ENCODE measurements at places on chromosomes 3 and 15.

DNA sequence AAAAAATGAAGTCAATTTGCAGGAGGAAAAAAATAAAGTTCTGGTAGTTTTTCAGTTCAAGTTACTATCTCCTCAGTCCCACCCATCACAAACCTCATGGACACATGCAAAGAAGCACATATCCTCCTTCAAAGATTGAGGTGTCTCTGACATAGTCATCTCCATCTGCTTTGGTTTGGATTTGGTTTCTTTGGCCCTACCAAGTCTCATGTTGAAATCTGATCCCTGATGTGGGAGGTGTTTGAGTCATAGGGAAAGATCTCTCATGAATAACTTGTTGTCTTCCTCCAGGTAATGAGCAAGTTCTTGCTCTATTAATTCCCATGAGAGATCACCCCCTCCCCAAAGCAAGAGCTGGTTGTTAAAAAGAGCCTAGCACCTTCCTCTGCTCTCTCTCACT, 446.8 kb downstream of the IGSF11 start:
- no peak for DNase-seq
- H3K27me3 ChIP-seq: no peaks in the 10 kb centered on the region
- no peaks in the 10 kb centered on the region for H3K36me3 ChIP-seq

GRCh38 chr3:65146179-65146578, 458.4 kb upstream of the ADAMTS9 start:
- peak overlapping the region; percentile 95 for H3K27ac ChIP-seq
- H3K36me3 ChIP-seq: no peaks in the 10 kb centered on the region
- H3K4me1 ChIP-seq: peaks cover 29% of the 10 kb centered on the region
- no peak overlapping the region for H3K4me3 ChIP-seq
- H3K27me3 ChIP-seq: no peaks in the 10 kb centered on the region

- DNase-seq: no peak
- peaks cover 34% of the 10 kb centered on the region for H3K4me1 ChIP-seq
- no peaks in the 10 kb centered on the region for H3K27me3 ChIP-seq
- peak overlapping the region; percentile 54 for H3K27ac ChIP-seq
- H3K4me3 ChIP-seq: no peak overlapping the region
- peaks cover 7% of the 10 kb centered on the region for H3K36me3 ChIP-seq
Observed at GRCh38 chr15:80744826-80745225, 34.3 kb upstream of the CEMIP start.

DNA sequence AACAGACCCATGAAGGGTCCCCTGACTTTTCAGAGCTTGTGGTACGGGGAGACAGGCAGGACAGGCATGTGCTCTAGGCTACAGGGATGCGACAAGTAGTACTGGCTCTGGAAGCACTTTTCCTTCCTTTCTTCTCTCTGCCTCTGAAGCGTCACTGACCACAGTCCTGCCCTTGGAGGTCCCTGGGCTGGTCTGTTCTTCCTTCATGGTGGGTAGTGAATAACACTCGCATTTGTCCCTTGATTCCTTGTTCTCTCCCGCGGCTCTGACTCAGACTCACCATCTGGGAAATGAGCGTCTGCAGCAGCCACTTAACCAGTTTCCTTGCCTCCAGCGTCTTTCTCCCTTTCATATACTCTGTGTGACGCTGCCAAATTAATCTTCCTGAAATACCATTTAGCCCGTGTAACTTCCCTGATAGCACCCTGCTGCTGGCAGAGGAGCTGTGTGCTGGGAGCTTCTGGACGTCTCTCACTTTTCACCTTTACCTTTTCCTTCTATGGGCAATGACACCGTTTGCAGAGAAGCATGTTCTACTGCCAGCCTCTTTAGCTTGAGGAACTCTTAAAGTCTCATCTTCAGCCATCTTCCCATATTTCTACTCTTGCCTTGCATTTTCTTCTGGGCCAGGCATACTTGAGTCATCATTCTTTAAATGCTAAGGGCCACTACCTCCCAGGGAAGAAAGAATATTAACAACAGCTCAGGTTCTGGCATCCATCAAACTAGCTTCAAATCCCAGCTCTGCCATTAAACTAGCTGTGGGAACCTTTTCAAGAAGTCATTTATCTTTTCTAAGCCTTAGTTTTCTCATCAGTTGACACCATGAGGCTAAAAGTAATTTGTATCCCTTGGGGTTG, 33.6 kb downstream of the TMEM45A start:
- no peak for DNase-seq
- H3K27ac ChIP-seq: peak overlapping the region; percentile 27
- peaks cover 8% of the 10 kb centered on the region for H3K36me3 ChIP-seq
- peaks cover 53% of the 10 kb centered on the region for H3K27me3 ChIP-seq
- peak overlapping the region; percentile 5 for H3K4me3 ChIP-seq

DNA sequence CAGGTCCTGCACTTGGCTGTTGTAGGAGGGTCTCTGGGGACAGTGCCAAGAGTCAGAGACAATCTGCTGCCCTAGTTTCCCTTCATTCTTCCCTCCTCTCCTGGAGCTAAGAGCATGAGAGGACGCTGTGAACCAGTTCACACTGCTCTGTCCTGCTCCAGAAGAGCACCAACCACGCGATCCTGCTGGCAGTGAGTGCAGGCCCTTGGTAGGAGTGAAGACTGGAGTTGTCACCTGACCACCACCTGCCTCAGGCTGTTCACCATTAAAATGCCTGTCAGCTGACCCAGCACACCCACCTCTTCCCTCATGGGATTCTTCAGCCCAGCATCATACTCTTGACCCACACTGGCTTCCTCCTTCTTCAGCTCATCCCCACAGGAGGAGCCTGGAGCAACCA, 2.9 kb downstream of the TM6SF1 start:
- H3K36me3 ChIP-seq: peaks cover 4% of the 10 kb centered on the region
- peaks cover 8% of the 10 kb centered on the region for H3K4me1 ChIP-seq
- no peak for DNase-seq
- no peak overlapping the region for H3K27ac ChIP-seq
- peaks cover 52% of the 10 kb centered on the region for H3K27me3 ChIP-seq
- H3K4me3 ChIP-seq: no peak overlapping the region

GRCh38 chr15:74896316-74896715, 6.5 kb downstream of the MPI start:
- H3K4me3 ChIP-seq: no peak overlapping the region
- peaks cover 28% of the 10 kb centered on the region for H3K36me3 ChIP-seq
- no peak for DNase-seq
- no peak overlapping the region for H3K27ac ChIP-seq

GRCh38 chr15:38904298-38904697, 339.7 kb upstream of the RASGRP1 start:
- H3K27me3 ChIP-seq: no peaks in the 10 kb centered on the region
- H3K4me1 ChIP-seq: peaks cover 3% of the 10 kb centered on the region
- no peak overlapping the region for H3K27ac ChIP-seq
- H3K36me3 ChIP-seq: peaks cover 5% of the 10 kb centered on the region

DNA sequence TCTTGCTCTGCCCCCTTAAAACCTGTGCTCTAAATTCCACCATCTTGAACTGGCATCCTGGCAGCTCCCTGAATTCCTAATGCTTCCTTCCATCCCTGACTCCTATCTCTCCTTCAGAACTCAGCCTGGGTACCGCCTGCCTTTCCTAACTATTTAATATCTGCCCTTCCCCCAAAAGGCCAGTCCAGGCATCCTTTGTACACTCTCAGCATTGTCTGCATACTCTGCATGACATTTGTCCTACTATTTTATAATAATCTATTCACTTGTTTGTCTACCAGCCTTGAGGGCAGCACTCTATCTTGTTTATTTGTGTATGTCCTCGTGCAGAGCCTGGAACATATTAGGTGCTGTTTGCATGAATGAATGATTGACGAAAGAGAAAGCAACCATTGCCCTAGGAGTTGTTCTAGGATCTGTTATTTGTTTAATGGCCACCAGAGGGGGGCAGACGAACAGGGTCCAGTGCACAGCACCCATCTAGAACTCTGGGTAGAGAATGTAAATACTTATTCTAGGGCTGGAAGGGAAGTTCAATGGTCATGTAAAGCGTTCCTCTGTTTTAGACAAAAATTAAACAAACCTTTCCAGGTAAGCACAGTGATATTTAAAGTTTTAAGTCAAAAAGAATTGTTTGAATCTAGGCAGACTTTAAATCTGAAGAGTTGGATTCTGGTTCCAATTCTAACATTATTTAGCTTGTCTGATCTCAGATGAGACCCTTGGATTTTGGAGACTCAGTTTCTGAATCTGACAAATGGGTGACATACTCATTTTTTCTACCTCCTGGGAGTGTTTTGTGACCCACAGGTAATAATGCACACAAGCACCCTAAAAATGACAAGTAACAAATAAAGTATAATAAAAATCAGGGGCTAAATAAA, 125.8 kb upstream of the GALNT15 start:
- no peaks in the 10 kb centered on the region for H3K27me3 ChIP-seq
- H3K27ac ChIP-seq: no peak overlapping the region
- H3K36me3 ChIP-seq: no peaks in the 10 kb centered on the region
- no peaks in the 10 kb centered on the region for H3K4me1 ChIP-seq
- peak overlapping the region; percentile 43 for H3K4me3 ChIP-seq
- DNase-seq: no peak

DNA sequence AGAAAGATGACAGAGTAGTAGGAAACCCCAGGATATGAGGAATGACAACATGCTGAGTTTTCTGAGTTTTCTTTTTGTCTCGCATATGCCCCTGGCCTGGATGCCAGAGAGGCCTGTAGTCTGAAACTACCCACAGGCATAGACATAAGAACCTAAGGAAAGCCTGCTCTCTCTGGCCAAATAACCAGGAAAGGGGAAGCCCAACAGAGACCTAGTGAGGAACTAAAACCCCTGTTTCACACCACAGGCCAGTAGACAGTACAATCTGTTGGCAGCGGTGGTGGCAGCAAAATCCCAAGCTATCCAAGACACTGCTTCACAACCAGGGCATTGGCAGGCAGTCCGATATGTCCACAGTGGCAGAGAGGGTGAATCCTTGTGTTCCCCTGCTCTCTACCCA, 55.0 kb upstream of the DCP1A start:
- H3K4me1 ChIP-seq: no peaks in the 10 kb centered on the region
- no peak for DNase-seq
- no peak overlapping the region for H3K4me3 ChIP-seq
- no peak overlapping the region for H3K27ac ChIP-seq
- H3K36me3 ChIP-seq: no peaks in the 10 kb centered on the region

Data from mesothelial cell of epicardium (in vitro differentiated cells).